Endothelial cell (in vitro differentiated cells): ENCODE measurements at places on chromosomes 6 and 20.

GRCh38 chr20:25016471-25016870 is 23.9 kb upstream of the APMAP start:
- no peak for DNase-seq

DNA sequence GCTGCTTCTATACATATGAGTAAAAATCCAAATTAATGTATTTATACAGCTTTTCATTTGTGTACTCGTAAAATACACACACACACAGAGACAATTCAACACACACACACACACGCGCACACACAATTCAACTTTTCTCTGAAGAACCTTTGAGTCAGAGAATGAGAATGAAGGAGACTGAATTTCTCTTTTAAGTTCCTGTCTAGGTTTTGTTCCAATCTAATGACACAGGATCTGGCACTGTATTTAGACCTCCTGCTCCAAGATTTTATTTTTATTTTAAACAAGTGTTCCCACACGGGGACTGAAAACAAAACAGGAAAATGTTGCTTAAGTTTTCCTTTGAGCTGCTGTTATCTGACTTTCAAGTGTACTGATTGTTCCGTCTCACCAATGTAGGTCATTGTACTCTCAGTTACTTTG is 250.8 kb downstream of the LAMA2 start:
- no peak for DNase-seq

- no peak for DNase-seq
Observed at GRCh38 chr6:35907750-35908149, 13.1 kb downstream of the SRPK1 start.

GRCh38 chr6:116036885-116037284 is 23.8 kb downstream of the FRK start:
- no peak for DNase-seq

- no peak for DNase-seq
Observed at GRCh38 chr6:5094327-5094726, 9.2 kb downstream of the PPP1R3G start.

GRCh38 chr6:80425089-80425823 is 318.8 kb downstream of the BCKDHB start:
- no peak for DNase-seq

DNA sequence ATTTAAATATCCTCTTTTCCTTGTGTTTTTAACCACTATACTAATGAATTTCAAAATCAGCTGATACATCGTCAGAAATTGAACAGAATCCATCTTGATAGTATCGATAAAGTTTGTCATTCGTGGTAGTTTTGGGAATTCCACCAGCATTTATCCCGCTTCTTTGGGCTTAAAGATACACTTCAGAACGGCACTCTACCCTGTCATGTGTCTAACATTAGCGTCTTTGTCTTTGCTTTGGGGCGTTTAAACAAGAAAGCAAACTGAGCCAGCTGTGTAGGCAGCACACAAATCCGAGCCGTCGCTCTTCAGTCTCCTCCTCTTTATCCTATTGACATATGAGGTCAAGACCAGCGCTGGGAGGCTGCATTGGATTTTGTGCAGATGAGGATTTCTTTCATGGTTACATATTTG is 27.5 kb upstream of the NHSL1 start:
- DNase-seq, result no peak

DNA sequence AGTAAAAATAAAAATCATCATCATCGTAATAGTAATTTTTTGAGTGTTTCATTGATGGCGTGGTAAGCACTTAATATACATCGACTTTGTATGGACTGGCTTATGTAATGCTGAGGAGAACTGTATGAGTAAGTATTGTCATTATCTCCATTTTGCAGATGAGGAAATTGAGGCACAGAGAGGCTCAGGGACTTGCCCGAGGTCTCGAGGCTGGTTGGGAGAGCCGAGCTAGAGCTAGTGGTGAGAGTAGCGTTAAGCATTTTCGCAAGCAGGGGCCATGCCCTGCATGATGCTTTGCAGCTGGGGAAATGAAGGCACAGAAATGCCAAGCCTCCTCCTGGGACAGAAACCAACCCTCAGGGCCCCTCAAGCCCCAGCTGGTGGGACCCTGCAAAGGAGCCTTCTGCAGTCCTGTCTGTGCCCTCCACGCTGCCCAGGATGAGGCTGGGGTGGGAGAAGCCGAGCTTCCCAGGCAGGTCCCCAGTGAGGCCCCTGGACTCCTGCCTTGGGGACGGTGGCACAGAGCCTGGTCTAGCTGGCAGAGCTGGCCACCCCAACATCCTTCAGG is 31.1 kb upstream of the STX16 start:
- DNase-seq, result no peak
